Activated naive CD4-positive, alpha-beta T cell (primary cell): ENCODE measurements at places on chromosomes 1 and 21.

- no peak for DNase-seq
These were observed 656.1 kb upstream of the ADGRL4 start for GRCh38 chr1:79662596-79662995.

GRCh38 chr1:68820151-68820550 is 323.3 kb upstream of the DEPDC1 start:
- DNase-seq = no peak

GRCh38 chr21:45365608-45366241 is 39.2 kb upstream of the COL18A1 start:
- no peak for DNase-seq

- no peak for DNase-seq
These were observed 67.3 kb upstream of the CNTN2 start for GRCh38 chr1:204975568-204976235.

- no peak for DNase-seq
These were observed 200.8 kb upstream of the TMEM51 start for GRCh38 chr1:14952626-14953314.

GRCh38 chr1:90748668-90749067 is 31.6 kb upstream of the BARHL2 start:
- no peak for DNase-seq

GRCh38 chr1:60942291-60942690 is 140.1 kb upstream of the NFIA start:
- no peak for DNase-seq

DNA sequence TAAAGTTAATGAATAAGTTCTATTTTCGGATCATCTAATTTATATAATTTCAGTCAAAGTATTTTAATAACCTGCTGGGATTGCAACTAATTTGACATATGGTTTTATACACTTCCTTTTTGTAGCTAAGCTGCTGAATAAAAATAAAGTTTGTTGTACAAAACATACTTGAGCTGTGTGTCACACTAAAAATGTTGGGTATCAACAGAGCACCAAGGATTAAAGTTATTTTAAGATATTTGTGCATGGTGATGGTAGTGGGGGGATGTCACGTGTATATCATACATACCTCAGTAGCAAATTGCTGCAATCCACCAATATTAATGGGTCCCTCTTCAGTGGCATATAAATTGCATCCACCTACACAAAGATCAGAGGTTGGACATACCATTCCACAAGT is 199.6 kb downstream of the DPYD start:
- DNase-seq = no peak

DNA sequence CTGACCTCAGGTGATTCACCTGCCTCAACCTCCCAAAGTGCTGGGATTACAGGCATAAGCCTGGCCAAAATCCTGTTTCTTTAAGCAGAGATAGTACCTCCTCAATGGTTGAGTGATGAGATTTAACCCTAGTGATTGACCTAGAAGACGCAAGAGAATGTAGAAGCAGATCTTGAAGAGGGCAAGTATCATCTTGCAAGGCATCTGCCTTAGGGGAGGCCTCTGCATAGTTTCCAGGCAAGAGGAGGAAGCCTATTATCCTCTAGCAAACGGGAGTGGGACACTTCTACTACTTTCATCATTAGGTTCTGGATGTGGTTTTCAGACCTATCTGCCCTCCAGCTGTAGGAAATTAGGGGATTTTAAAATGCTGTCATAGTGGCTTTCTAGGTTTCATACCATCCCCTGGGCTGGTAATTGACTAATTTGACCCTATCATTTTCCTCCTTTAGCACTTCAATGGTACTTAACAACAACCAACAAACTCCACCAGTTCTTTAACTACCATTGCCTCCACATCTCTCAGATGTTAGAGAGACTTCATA is 10.0 kb upstream of the TRIM62 start:
- no peak for DNase-seq

DNA sequence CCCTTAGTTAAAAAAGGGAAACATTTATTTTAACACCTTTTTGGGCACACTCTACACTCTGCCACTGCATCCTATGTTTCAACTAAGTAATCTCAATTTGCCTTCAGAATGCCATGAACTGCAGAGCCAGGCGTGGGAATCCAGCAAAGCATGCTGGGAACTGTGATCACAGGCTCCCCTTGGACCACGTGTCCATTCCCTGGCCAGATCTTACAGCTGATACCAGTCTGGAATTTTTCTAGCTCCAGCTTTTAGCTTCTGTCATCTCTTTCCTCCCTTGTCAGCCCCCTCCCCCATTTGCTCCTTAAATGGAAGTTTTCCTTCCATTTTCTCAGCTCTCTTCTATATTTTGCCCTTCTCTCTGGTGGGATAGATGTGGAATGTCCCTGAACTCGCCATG is 29.4 kb downstream of the RCSD1 start:
- DNase-seq = no peak

- DNase-seq = no peak
These were observed 61.8 kb downstream of the ATP1A1 start for GRCh38 chr1:116434849-116435248.

DNA sequence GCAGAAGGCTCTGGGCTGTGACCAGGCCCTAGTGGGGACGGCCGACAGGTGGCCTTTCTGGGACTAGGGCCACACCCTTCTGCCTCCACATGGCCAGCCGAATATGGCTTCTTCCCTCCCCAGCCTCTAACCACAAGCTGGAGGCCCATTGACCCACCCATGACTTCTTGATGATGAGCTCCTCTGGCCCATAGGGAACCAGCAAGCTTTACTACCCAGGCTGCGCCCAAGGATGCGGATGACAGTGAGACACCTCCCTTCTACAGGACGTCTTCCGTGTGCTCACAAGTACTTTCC is 41.0 kb downstream of the LDLRAD2 start:
- no peak for DNase-seq

- no peak for DNase-seq
These were observed 247.5 kb downstream of the NRIP1 start for GRCh38 chr21:14817311-14817710.

DNA sequence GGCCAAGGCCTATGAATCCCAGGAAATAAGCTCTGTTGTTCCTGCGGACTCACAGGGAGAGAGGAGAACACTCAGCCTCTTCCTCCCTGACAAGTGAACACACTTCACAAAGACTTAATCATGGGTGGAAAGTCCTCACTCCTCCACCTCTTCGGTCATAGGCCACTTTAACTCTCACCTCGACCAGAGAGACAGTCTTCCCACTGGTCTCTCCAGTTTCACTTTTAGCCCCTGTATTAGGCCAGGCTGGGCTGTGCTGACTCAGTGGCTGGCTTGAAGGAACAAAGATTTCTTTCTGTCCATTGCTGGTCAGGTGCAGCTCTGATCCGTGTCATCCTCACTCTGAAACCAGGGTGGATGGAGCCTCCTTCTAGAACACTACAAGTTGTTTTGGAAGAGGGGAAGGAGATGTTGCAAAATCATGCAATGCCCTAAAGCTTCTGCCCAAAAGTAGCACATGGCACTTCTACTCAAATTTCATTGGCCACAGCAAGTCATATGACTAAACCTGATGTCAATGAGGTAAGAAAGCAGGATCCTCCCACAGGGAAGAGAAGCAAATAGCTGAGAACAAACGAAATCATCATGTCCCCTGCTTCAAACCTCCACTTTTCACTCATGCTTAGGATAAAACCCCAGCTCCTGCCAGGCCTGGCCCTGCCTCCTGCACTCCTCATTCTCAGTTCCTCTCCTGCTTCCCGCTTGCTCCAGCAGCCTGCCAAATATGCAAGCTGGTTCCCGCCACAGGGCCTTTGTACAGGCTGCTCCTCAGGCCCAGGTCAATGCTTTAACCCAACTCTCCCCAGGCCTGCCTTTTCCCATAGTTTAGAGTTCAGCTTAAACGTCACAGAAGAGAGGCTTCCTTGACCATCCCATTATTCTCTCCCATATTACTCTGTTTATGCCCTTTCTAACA is 150.5 kb upstream of the RUNX3 start:
- no peak for DNase-seq

GRCh38 chr1:65469889-65470340 is 49.4 kb downstream of the LEPR start:
- DNase-seq = no peak

- DNase-seq = no peak
These were observed 271.8 kb downstream of the MATN1 start for GRCh38 chr1:30451532-30452125.
